Breast epithelium (tissue), 4 donors: ENCODE measurements at places on chromosomes 7 and 10. TPM values are rescaled to one million over a fixed set of nuclear protein-coding genes. Genes with fewer than 3 reads are reported as not detected.

GRCh38 chr7:148999192-148999591 lies 29.1 kb downstream of the PDIA4 start:
- DNase-seq: no peak

- no peak for DNase-seq
These were observed 68.2 kb downstream of the CUBN start for GRCh38 chr10:17061418-17061817.

- DNase-seq: no peak
These were observed 28.7 kb downstream of the IKZF1 start for GRCh38 chr7:50333221-50333651.

- DNase-seq: no peak
These were observed 83.9 kb downstream of the HECW1 start for GRCh38 chr7:43196379-43196778.

GRCh38 chr10:74669210-74669609 lies 157.2 kb upstream of the KAT6B start:
- DNase-seq: no peak

DNA sequence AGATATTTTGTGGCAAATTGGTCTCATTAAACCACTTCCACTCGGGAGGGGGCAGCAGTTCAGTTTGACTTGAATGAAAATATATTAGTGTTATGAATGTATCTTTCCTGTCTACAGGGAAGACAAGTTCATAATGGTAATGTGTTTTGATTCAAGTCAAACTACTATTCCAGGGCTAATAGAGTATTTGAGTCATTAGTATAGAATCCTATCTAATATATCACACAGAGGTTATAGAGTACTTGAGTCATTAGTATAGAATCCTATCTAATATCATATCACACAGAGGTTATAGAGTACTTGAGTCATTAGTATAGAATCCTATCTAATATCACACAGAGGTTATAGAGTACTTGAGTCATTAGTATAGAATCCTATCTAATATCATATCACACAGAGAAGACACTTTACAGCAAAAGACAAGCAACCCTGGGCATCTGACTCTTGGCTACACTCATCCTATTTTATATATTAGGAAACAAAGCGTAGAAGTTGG lies 199.7 kb upstream of the MAGI2 start:
- DNase-seq: no peak

DNA sequence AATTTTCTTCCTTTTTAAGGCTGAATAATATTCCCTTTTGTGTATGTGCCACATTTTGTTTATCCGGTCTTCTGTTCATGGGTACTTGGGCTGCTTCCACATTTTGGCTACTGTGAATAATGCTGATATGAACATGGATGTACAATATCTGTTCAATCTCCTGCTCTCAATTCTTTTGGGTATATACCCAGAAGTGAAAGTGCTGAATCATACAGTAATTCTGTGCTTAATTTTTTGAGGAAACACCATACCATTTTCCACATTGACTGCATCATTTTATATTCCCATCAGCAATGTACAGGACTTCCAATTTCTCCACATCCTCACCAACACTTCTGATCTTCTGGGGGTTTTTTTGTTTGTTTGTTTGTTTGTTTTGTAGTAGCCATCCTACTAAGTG lies 135.0 kb upstream of the INHBA start:
- no peak for DNase-seq

DNA sequence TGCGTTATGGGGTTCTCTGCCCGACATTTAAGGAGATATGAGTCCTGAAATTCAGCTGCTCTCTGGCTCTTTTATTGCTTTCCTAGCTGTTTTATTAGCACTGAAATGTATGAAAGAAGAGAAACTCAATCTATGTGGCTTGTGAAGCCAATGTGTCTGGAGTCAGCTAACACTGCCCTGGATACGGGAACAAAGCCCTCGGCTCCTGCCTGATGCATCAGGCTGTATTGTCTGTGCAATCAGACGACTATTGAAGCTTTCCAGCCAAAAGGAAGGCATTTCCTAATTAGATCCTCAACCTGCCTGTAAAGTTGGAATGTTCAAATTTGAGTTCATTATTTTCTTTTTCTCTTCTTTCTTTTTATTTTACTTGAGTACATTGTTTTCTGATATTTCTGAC lies 22.0 kb upstream of the TM9SF3 start:
- no peak for DNase-seq

The AKR1E2 gene
- total RNA-seq: 15.5 TPM

The PDCD4 gene
- total RNA-seq: 319 TPM

The PTF1A gene
- total RNA-seq: not detected

The PPP2R2D gene
- total RNA-seq: 44.1 TPM

The CC2D2B gene
- 2.9 TPM for total RNA-seq

The THSD7A gene
- 4.4 TPM for total RNA-seq

The SSC4D gene
- total RNA-seq: not detected
